Stimulated activated CD4-positive, alpha-beta T cell treated with anti-CD3 and anti-CD28 coated beads, Interleukin-2, amount 100 ng/mL, for 24 hours (primary cell): ENCODE measurements at places on chromosomes 4 and X.
A peak's percentile ranks its signal among the peaks of the same experiment; 100 is the strongest.

- DNase-seq, result peak; percentile 75
These were observed 19.5 kb upstream of the CCNI start for GRCh38 chr4:77095101-77095821.

GRCh38 chrX:3697701-3698279, 15.7 kb downstream of the PRKX start:
- no peak for DNase-seq

DNA sequence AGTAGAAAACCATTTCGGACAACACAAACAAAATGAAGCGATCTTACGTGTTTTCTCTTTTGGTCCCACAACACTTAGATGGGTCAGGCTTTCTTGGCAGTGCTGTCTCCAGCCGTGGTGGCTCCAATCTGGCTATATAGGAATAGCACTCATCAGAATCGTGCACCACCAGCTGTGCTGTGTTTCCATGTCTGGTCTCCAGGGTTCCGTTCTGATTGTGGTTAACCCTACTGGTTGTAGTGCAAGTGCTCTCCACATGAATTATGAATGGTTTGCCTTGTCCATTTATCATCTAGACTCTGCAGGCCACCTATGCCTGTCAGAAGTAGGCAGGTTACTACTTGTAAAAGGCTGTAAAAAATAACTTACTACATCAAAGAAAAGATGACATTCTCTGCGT, 536.3 kb downstream of the IQCM start:
- no peak for DNase-seq

- no peak for DNase-seq
These were observed 669.0 kb downstream of the ZNF674 start for GRCh38 chrX:45876206-45876605.

DNA sequence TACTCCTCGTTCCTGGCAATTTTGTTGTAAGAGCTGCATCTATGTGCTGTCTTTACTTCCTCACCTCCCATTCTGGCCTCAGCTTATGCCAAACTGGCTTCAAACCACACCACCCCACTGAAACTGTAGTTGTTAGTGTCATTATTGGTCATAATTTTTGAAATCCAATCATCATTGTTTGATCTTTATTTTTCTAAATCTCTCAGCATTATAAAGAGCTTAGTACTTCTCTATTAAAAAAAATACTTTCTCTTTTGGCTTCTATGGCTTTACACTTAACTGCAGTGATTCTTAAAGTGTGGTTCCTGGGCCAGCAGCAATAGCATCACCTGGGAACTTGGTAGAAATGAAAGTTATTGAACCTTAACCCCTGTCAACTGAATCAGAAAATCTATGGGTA, 83.5 kb upstream of the GRPR start:
- DNase-seq, result no peak

DNA sequence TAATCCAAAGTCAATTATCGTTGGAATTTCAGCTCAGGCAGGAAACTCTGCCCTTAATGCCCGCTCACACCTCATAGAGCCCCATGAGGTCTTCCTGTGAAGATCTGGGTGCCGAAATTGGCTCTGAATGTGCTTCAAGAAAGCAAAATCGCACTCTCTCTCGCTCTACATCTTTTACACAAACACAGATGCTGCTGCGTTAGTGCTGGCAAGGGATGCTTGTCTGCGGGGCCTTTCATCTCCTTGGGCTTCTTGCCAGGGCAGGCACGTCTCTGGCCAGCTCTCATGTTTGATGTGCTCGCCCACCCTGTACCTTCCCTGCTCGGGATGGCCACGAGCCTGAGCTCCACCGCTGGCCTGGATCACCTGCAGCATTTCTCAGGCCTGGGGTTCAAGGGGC, 66.5 kb downstream of the CLCN4 start:
- no peak for DNase-seq

- no peak for DNase-seq
These were observed 5.7 kb downstream of the TCEAL3 start for GRCh38 chrX:103613362-103613890.

DNA sequence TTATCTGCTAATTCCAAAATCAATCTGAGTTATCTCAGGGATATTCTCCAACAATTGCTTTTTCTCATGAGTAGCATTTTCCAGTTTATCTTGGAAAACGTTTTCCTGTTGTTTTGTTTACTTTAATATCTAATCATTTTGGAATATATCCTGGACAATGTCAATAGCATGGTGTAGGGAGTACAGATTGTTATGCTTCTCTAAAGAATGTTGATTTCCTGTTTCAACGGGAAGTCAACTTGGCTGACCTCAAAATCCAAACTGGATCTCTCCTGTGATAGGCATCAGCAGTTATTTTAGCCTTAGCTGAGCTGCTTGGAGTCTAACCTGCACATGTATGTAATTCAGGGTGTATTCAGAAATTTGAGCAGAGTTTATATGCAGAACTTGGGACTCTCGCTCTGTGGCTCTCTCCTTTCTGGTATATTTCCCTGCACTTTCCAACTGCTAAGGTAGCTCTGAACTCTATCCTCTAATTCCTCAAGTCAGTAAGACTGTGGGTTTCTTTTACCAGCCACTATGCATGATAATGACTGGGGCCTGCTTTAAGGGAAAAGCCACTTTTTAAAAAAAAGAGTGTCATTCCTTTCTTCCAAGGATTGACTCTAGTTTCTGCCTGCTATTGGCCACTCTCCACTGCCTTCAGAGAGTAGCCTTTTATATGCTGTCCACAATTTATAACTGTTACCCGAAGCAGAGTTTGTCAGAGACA, 7.7 kb downstream of the PRSS48 start:
- no peak for DNase-seq

DNA sequence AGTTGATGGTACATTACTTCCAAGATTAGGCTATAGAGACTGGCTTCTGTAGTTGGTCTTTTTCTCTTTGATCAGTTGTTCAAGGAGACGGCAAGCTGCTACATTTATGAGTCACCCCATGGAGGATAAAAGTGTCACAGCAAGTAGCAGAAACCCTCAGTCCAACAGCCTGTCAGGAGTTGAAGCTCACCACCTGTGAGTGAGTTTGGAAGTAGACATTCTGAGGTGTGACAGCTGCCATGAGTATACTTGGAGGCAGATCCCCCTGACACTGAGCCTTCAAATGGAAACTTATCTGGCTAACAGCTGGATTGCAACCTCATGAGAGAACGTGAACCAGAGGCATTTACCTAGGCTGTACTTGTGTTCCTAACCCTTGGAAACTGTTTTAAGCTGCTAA, 68.0 kb downstream of the CCNG2 start:
- DNase-seq, result no peak

- no peak for DNase-seq
These were observed 30.8 kb downstream of the GPC4 start for GRCh38 chrX:133384454-133384853.

DNA sequence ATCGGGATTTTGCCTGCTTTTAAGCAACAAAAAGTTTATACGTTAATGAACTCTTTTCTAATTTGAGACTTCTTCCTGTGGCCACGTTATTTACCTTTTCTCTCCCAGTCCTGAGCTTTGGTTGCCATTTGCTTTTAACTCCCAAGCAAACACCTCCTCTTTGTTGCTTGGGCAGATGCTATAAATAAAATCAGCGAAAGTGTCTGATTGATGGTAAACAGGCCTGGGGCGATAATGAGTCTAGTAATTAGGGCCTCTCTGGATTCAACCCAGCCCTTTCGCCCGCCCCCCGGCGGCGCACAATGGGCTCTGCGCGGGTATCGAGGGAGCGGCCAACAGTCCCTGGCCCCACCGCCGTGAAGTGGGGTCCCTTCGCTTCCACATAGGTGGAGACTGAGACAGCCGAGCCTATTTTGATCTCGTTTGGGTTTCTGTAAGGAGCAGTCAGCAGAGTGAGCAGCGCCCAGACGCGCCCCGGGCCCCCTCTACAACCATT, 790 bp downstream of the CLGN start:
- DNase-seq, result no peak

- DNase-seq, result peak; percentile 20
These were observed 848 bp upstream of the KCND1 start for GRCh38 chrX:48972220-48973164.

DNA sequence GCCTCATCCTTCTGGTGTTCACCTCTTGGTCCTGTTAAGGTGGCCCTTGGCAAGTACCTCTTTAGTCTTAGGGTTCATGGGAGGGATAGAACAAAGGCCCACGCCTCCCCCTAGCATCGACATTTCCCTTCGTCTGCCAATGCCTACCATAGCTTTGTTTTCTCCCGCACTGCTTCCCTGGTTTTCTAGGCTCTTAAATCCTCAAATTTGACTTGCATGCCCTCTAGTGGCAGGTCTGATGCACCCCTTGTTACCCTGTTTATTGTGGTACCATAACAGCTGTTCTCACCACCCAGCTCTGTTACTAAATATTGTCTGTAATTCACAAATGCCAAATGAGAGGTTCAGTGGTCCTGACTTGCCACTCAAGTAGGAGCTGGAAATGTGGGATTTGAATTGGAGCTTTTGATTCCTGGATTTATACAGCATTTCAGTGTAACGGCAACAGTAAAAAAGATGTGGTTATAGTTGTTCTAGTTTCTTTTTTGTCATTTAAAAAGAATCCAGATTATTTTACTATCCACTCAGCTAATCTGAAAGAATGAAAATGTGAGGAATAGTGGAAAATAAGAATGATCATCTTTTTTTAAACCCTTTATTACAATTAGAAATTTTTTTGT, 100.1 kb downstream of the REPS2 start:
- peak; percentile 29 for DNase-seq

DNA sequence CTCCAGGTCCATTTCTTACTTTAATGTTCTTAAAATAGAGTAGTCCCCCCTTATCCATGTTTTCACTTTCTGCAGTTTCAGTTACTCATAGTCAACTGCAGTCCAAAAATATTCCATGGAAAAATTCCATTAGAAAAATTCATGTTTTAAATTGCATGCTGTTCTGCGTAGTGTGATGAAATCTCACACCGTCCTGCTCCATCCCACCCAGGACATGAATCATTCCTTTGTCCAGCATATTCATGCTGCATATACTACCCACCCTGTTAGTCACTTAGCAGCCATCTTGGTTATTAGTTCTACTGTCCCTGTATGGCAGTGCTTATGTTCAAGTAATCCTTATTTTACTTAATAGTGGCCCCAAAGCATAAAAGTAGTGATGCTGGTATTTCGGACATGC, 5.4 kb upstream of the PDLIM5 start:
- DNase-seq, result no peak

- peak; percentile 71 for DNase-seq
These were observed 4.7 kb downstream of the RASGEF1B start for GRCh38 chr4:81466841-81467671.

- DNase-seq, result no peak
These were observed 11.4 kb downstream of the TMSB4X start for GRCh38 chrX:12986164-12986779.

- DNase-seq, result no peak
These were observed 163.3 kb upstream of the PRDX4 start for GRCh38 chrX:23503835-23504539.

GRCh38 chrX:152652060-152652459, 14.4 kb downstream of the GABRQ start:
- no peak for DNase-seq

DNA sequence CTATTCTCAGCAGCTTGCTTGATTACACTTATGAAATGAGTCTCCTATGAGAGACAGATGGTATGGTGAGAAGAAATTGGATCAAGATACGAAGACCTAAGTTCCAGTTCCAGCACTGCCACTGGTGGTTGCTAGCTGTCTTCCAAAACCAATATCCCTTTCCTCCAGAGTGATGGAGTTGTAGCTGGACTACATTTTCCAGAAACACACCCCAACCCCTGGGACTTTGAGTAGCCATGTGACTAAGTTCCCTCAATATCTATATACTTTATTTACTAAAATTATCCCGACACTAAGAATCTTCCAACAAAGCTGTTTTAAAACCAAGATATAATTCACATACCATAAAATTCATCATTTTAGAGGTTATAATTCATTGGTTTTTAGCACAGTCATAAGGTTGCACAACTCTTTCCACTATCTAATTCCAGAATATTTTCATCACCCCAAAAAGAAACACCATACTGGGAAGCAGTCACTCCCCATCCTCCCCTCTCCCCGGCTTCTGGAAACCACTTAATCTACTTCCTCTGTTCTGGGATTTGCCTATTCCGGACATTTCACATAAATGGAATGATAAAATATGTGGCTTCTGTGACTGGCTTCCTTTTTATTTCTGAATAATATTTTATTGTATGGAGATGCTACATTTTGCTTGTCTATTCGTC, 118.0 kb downstream of the MANBA start:
- no peak for DNase-seq

DNA sequence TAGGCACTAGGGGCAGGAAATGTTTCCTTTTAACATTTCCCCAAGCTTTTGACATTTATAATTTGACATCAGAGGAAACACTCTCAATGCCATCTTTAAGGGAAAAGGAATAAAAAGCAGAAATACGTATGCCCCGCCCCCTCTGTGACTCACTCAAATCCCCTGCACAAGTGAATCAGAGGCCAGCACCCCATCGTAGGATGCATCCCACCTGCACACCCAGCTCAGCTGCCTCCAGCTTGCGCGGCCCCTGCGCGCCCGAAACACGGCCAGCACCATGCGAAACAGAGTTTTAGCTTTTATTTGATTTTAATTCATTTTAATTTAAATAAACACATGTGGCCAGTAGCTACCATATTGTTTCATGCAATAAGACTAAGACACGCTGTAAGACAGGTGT, 29.5 kb downstream of the ABLIM2 start:
- no peak for DNase-seq

- no peak for DNase-seq
These were observed 216.7 kb downstream of the HS6ST2 start for GRCh38 chrX:132741689-132742088.

DNA sequence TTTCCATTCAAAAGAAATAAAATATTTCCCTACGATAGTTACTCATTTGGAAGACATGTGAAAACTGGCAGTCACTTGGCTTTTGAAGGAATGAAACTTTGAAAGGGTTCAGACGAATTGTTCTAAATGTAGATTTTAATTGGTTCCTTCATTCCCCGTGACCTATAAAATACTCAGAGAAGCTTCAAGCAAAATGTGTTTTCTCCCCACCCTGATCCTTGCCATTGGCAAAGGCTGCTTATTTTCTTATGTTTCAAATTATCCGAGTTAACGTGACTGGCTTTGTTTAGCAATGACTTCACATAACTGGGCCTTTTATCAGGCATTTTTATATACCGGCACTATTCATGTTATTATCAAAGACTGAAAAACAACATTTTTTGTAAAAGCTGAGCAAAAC, 204.1 kb upstream of the NEIL3 start:
- no peak for DNase-seq

- no peak for DNase-seq
These were observed 127.5 kb upstream of the RADX start for GRCh38 chrX:106484233-106484632.

DNA sequence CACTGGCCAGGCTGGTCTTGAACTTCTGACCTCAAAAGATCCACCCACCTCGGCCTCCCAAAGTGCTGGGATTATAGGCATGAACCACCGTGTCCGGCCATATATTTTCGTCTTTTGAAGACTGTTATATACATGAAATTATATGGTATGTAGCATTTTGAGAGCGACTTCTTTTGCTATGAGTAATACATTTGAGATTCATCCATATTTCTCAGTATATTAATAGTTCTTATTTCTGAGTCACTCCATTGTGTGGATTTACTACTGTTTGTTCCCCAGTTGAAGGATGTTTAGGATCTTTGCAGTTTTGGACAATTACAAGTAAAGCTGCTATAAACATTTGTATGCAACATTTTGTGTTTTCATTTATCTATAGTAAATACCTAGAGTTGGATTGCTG, 34.9 kb downstream of the GNL3L start:
- no peak for DNase-seq
